Stimulated activated CD8-positive, alpha-beta memory T cell treated with anti-CD3 and anti-CD28 coated beads, Interleukin-15, amount 100 ng/mL, for 24 hours (primary cell): ENCODE measurements at places on chromosomes 1 and 21.

DNA sequence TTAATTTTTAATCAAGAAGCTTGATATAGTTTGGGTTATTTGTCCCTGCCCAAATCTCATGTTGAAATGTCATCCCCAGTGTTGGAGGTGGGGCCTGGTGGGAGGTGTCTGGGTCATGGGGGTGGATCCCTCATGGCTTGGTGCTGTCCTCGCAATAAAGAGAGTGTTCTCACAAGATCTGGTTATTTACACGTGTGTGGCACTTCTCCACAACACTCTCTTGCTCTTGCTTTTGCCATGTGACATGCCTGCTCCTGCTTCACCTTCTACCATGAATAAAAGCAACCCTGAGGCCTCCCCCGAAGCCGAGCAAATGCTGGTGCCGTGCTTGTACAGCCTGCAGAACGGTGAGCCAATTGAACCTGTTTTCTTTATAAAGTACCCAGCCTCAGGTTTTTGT, 2.6 kb upstream of the CNIH3 start:
- DNase-seq, result no peak

GRCh38 chr1:159920651-159921050, 4.7 kb downstream of the TAGLN2 start:
- DNase-seq, result no peak

- DNase-seq, result no peak
These were observed 23.1 kb downstream of the RNF187 start for GRCh38 chr1:228510101-228510802.

GRCh38 chr1:158833264-158833663, 2.1 kb downstream of the MNDA start:
- no peak for DNase-seq

- no peak for DNase-seq
These were observed 29.0 kb upstream of the CTBS start for GRCh38 chr1:84603223-84603622.

DNA sequence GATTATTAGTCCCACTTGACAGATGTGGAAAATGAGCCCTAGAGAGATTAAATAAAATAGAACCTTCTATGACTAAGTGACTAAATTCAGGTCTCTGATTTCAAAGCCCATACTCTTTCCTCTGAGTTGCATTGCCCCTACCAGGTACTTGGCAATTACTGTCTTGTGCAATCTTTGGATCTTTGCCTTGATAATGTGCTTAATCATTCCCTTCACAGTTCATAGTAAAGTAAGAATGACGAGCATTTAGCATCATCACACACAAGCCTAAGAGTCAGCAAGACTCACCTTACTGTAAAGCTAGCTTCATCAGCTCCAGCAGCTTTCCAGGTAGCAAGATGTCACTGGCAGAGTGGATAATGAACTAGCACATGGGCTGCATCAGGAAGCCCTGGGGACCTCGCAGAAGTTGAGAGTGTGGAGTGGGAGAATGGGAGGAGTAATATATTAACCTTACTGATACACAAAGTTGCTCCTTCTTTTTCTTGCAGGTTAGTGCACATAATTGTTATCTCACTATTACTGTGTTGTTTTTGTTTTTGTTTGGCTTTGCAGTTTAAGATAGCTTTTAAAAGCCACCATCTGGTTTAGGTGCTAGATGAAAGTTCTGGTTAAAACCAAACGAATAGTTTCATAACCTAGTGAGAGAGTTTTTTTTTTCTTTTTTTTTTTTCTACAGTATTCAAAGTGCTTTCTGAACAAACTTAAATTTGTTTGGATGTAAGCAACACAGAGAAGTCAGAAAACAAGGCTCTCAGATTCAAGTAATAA, 71.8 kb downstream of the PBX1 start:
- no peak for DNase-seq

DNA sequence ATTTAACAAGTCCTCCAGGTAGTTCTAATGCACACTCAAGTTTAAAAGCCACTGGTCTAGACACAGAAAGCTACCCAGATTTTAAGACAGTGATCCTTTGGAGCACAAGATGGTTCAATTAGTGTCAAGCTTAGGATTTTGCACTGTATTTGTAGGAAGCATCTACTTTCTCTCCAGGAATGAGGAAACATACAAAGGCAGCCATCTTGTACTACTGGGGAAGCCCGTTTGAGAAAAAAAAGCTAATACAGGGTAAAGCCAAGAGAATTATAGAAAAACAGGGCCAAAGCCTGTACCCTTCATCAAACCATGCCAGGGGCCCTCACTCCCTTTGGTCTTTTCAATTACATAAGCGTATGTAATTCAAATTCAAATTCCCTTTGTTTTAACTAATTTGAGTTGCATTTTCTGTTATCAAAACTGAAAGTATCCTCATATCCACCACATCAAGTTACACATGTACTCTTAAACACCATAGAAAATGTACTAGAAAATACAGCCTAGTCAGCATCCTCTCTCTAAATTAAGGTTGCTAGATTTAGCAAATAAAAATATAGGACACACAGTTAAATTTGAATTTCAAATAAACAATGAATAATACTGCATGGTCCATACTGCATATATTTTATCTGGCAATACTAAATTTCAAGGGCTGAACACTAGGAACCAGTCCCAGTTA, 17.4 kb downstream of the PIK3R3 start:
- DNase-seq, result no peak

- no peak for DNase-seq
These were observed 24.6 kb upstream of the FCRL3 start for GRCh38 chr1:157725221-157725577.

DNA sequence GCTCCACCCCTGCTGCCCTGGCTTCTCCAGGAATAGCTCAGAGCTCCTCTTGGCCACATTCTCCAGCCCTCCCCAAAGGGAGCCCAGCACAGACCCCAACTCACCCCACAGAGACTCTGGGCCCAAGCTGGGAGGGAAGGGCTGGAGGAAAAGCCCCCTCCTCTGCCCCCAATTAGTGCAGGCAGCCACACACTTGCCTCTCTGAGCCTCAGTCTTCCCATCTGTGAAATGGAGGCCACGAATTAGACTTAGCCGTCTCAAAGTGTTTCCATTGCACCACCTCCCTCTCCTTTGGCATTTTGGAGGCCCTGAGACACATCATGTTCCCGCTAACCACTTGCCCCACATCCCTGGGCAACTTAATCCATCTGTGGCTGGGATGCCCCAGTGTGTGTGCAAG, 108.0 kb downstream of the PAX7 start:
- DNase-seq, result no peak

DNA sequence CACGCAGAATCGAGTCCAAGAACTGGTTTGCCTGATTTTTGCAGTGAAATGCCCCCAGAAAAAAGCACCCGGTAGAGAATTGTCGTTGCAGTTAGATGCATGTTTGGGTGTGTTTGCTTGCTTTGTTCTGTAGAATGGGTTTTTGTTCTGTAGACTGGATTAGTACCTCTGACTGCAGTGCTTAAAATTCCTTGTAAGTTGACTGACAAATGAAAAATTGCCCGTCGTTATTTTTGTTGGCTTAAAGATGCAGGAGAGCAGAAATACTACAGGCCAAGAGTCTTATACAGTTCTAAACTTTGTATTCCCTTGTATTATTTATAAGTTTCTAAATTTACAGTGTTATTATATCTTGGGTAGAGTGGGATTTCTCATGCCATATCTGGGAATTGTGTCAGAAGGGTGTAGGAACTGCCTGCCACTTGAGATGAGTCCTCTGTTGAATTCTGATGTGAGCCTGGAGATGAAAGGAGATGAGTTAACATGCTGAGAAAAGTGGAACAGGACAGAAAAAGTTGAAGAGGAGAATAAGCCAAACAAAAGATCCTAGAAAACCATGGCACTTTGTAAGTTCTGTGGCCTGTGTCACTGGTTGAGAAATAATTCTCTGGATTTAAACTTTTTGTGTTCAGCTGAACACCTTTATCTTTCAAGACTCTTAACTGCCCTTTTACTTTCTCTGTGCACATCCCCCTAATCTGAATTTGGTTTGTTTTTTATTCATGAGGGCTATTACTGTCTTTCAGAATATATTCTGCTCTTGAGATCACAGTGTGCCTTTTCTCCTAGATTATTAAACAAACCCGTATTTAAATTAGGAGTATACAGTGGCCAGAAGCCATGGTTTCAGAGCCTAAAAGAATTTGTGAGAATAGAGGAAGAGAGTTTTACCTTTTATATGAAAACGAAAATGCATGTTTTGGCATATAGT, 1.4 kb downstream of the DESI2 start:
- no peak for DNase-seq

DNA sequence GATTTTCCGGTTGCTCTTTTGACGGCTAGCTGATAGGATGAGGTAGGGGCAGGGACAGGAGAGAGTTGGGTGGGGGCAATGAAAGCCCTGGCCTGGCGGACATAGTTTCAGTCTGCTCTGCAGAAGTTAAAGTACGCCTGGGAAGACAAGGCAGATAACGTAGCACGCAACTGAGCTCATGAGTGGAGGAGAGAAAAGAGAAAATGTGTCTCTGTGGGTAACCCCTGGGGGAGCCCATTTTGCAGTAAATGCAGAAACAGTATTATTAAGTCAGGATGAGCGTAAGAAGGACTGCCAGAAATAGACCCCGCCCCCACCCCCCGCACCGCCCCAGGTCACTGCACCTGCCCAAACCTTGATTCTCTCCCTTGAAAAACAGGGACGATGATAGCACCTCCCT, 51.7 kb upstream of the TARBP1 start:
- DNase-seq, result no peak

- no peak for DNase-seq
These were observed 6.1 kb upstream of the CDC73 start for GRCh38 chr1:193115629-193116227.

DNA sequence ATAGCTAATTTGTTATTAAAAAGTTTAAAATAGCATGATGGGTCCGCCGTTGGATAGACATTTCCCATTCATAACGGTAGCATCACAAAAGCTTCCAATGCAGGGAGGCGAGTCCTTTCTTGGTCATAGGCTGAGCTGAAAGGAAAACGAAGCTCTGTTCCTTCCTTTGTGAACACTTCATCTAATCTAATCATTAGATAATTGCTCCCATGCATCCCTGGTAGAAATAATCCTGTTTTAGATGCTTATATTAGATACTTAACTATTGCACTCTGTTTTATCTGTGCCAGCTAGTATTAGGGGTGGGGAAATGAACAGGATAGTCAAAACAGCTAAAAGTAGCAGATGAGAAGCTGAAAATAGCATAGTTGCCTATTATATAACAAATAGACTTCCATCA, 215.0 kb downstream of the SLC35F3 start:
- no peak for DNase-seq

GRCh38 chr1:55825461-55825860, 610.3 kb upstream of the USP24 start:
- DNase-seq, result no peak

- no peak for DNase-seq
These were observed 718.6 kb downstream of the AMY1C start for GRCh38 chr1:104468282-104468681.

DNA sequence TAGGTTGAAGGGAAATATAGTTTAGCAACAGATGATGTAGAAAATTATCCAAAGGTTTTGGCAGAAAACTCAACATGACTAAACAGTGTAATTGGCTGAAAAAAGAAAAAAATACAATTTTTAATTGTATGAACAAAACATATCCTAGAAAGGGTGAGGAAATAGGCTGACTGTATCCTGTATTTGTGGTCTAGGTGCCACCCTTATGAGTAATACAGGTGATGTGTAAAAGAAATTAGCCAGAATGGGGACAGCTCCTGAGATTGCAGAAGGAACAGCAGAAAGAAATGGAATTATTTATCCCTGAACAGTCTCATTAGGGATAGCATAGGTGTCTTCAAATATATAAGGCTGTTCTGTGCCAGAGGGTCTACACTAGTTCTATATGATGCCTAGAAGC, 24.6 kb downstream of the DNASE2B start:
- DNase-seq, result no peak
